ENCODE measurements at places on chromosomes 2 and 18. TPM values are rescaled to one million over a fixed set of nuclear protein-coding genes. Genes with fewer than 3 reads are reported as not detected.
A peak's percentile ranks its signal among the peaks of the same experiment; 100 is the strongest.

- no peak for DNase-seq
Measured at GRCh38 chr2:235029054-235029453, 77.2 kb downstream of the SH3BP4 start.

DNA sequence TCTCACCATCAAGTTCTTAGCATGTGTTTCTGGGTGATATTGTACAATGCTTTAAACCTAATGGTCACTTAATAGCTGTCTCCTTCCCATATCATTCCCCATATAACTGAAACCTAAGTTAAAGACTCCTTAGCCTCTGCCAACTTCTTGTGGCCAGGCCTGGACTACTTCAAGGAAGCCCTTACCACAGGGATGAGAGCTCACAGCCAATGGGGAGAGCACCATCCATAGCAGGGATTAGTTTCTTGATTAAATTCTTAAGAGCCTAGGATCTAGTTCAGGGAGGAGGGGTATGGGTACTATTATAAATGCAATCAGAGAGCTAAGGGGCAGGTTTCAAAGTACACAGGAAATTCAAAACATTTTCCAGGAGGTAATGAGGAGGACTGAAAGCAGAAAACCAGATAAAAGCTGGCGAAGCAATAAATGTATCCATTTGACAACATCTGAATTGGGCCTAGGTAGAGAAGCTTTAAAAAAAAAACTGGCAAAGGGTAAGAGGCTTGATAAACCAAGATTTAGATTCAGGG is 34.8 kb upstream of the IHH start:
- DNase-seq: no peak

DNA sequence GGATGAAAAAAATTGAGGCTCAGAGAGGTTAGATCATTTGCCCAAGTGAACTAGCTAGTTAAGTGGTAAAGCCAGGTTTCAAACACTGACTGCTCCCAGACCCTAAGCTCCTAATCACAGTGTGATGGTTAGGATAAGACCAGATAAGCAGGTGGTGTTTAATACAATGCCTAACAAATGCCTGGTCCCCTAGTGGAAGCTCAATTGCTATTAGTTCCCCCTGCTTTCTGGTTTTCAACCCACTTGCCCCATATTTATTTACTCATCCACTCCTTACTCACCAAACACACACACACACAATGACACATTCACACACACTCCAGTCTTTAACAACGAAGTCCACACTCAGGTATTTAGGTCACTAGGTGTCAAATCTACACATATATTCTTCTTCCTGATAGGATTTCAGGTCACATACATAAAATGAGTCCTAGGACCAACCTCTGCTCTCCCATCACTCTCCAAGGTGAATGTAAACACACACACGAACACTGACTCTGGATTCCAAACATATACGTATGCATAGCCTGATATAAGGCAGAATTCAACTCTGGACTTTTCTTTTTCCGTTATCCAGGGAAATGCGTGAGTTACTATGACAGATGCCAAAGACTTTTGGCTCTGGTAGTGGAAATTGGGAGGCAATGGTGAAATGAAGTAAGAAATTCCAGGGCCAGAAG is 73.6 kb upstream of the TSPYL6 start:
- DNase-seq: no peak

The GREB1L gene
- 6.6 TPM for total RNA-seq

DNA sequence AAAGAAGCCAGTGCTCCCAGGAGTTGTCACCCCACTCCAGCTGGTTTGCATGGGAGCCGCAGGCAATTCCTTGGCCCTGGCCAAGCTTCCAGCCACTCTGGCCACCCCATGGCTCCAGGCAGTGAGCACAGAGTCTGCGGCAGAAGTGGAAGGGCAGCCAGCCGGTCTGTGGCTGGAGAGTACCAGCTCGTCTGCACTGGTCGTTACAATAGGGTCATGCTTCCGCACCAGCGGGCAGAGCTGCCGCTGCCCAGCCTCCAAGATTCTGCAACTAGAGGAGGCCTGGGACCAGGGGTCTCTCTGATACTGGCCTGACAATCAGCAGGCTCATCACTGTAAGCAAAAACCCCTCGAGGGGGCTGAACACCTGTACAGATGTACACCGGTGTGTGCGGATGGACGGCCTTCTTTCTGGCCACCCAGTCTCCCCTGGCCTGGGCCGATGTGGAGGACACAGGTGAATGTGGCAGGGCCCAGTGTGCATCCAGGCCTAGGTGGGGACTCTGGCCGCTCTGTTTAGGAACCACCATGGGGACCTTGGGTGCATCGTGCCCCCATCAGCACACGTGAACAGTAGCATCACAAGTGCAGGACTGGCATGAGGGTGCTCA is 51.9 kb upstream of the ODC1 start:
- peak; percentile 41 for DNase-seq

DNA sequence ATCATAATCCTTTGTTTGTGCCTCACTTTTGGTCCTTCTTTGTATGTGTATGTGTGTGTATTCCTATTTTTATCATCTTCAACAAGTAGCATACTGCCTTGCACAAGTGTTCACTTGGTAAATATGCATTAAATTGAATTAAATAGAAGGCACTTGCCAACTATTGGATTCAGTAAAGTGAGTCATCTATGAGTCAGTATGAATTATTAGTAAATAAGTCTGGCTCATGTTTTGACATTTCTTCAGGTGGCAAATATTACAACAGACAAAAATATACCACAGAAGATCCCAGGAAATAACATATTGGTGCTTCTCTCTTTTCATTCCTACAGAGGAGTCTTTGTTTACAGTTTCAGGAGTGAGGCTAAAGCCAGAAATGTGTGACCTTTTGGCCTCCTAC is 84.1 kb downstream of the CDK15 start:
- DNase-seq: no peak

DNA sequence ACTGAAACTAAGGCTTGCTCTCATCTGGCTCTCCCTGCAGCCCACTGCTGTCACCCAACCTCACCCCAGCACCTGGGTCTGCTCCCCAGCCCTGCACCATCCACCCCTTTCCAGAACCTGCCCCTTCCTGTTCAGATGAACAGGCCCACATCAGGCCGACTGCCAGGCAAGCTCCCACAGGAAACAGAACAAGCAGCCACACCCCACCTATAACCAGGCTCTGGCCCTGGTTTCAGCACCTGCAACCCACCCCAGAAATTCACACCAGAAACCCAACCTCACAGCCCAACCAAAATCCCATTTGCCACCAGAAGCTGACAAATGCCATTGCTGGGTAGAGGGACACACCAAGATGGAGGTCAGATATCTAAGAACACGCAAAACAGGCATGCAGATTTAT is 159.2 kb upstream of the ID2 start:
- DNase-seq: no peak

DNA sequence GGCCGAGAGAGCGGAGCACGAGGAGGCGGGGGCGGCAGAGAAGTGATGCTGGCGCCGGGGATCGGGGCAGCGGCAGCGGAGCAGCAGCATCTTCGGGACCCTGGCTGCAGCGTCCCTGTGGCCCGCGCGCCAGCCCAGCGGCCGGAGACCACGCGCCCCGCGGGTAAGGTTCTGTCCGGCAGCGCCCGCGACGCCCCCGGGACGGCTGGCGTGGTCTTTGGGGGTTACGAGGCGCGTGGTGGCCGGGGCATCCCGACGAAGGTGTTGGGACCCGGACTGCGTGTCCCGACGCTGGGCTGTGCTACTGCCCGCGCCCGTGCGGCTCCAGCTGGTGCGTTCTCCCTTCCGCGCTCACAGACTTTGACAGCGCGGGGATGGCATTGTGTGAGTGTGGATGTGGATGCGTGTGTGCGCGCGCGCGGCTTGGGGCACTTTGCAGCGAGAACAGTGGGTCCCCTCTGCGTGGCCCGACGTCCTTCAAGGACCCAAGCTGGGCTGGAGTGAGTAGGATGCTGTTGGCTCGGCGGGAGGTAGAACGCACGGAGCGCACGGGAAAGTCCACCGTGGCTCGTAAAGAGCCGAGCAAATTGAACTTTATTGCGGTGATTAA is 405.0 kb downstream of the XIRP2 start:
- no peak for DNase-seq

DNA sequence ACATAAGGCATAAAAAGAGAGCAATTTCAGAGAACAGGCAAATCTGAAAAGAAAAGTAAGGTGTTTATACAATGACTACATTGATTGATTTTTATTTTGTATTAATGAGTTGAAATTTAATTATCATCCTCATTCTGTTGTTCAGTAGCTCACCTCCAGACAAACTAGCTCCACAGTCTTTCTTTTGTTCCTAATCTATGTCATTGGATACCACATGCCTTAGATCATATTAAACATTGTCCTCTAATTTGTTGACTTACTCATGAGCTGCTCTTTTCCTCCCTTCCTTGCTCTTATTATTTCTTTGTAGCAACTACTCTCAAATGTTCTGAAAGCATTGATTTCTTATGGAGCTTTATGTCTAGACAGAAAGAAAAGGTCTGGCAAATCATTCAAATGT is 185.5 kb upstream of the ZSWIM2 start:
- no peak for DNase-seq
